ENCODE measurements at places on chromosomes 4 and X. TPM values are rescaled to one million over a fixed set of nuclear protein-coding genes. Genes with fewer than 3 reads are reported as not detected.
A peak's percentile ranks its signal among the peaks of the same experiment; 100 is the strongest.

Gene VCX
- total RNA-seq, result not detected

Gene MAGEA2B
- not detected for total RNA-seq

Gene PCYT1B
- total RNA-seq, result 12.1 TPM

Gene AFF1
- 48.3 TPM for total RNA-seq

Gene TDO2
- total RNA-seq, result not detected

Gene SAP30
- 13.3 TPM for total RNA-seq

Gene REST
- total RNA-seq, result 52.2 TPM

Gene BGN
- 2.6 TPM for total RNA-seq

Gene GPRASP2
- total RNA-seq, result 5.9 TPM

Gene ARMCX2
- 59.7 TPM for total RNA-seq

Gene MAGEB1
- total RNA-seq, result not detected

Gene DLG3
- total RNA-seq, result 12.3 TPM

Gene DDX53
- not detected for total RNA-seq

Gene TACC3
- total RNA-seq, result 2.3 TPM

Gene MCUB
- total RNA-seq, result 8.3 TPM

Gene GAGE2A
- not detected for total RNA-seq

Gene FMR1NB
- not detected for total RNA-seq

Gene PNMA5
- total RNA-seq, result not detected

Gene EVC2
- 2.9 TPM for total RNA-seq

Gene RIBC1
- 1.2 TPM for total RNA-seq

Gene TMSB15A
- 0.69 TPM for total RNA-seq

Gene UGT2B17
- total RNA-seq, result not detected

Gene GPR82
- total RNA-seq, result not detected

- DNase-seq, result peak; percentile 28
These were observed 93.0 kb downstream of the TSPAN7 start for GRCh38 chrX:38654302-38654701.

DNA sequence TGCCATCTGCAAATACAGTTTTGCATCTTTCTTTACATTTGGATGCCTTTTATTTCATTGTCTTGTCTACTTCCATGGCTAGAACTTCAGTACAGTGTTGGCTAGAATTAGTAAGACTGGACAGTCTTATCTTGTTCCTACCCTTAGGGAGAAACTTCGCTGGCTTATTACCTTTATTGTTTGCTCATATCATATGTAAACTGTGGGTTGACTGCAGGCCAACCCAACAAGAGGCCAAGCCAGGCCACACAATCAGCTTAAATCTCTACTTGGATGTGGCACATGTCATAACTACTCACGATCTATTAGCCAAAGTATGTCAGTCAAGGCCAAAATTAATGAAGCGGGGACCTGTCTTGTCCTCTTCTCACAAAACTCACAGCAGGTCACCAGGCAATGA, 144.1 kb downstream of the THOC2 start:
- no peak for DNase-seq

DNA sequence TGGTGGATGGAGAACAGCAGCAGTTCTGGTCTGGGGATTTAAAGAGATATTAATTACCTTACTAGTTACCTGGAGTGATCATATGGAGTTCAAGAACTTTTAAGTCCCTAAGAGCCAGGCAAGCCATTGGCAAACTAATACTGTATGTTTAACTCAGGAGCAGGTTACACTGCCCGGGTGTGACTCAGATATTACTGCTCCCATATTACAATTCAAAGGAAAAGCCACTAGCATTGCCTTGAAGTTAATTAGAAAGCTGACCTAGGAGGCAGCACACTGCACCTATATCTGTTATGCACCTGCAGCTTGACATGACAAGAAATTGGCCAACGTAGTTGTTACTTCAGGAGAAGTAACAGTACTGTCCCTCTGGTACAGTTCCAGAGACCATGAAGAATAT, 47.2 kb downstream of the GRK4 start:
- DNase-seq, result peak; percentile 40

- DNase-seq, result no peak
These were observed 36.4 kb downstream of the FAT1 start for GRCh38 chr4:186687265-186687664.

GRCh38 chr4:141026900-141027299, 106.4 kb downstream of the RNF150 start:
- no peak for DNase-seq

- DNase-seq, result no peak
These were observed 24.4 kb downstream of the PPP2R3B start for GRCh38 chrX:362351-362750.

GRCh38 chrX:17591741-17592110, 145.6 kb upstream of the SCML1 start:
- DNase-seq, result peak; percentile 72

DNA sequence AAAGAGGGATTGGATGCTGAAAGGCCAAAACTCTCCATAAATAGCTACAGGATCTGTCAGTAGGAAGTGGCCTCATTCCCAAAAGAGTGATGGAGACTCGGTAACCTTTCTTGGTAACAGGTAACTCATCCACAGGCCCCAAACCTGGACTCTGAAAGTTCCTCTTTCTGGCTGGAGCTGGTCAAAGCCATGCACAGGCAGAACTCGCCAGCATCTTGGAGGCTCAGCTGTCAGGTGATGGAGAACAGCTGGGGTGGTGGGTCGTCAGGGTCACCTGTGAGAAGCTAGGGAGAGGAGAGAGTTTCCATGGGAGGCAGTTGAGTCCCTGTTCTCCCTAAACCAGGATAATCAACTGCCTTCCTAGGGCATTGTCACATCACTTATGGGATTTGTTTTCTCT, 354.3 kb upstream of the GATB start:
- no peak for DNase-seq

GRCh38 chr4:46123913-46124755, at the start of gene GABRG1:
GABRG1 (minus strand) TSS chr4:46124054; CDS start chr4:46123913, 141 bp downstream.
- DNase-seq, result no peak

DNA sequence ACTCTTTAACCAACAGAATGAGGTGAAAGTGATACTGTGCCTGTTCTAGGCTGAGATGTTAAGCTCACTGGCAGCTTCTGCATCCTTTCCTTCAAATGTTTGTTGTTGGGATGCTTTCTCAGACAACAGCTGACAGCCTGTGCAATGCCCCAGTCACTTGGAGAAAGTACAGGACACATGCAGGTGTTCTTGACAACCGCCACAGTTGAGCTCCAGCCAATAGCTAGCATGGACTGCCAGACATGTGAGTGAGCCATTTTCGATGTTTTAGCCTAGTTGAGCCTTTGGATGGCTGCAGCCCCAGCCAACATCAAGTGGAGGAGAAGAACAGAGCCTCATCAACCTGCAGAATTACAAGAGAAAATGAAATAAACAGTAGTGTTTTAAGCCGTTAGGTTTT, 94.1 kb upstream of the PPP3CA start:
- no peak for DNase-seq

- DNase-seq, result no peak
These were observed 10.2 kb downstream of the ATXN3L start for GRCh38 chrX:13309631-13310030.

DNA sequence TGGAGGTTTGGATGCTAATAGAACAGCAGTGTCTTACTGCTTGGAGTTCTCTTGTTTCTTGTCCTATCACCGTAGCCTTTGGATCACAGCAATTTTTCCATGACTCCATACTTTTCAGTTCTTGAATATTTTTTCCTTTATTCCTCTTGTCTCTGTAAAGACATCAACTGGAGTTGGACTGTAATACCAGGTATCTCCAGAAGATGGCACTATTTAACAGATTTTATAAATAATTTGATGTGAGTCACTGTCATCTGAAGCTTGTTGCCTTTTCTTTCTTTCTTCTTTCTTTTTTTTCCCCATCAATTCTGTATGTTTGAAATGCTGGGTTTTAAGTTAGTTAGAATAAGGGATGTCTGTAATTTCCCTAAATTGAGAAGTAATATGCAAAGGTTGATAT, 24.1 kb downstream of the HPRT1 start:
- peak; percentile 39 for DNase-seq

DNA sequence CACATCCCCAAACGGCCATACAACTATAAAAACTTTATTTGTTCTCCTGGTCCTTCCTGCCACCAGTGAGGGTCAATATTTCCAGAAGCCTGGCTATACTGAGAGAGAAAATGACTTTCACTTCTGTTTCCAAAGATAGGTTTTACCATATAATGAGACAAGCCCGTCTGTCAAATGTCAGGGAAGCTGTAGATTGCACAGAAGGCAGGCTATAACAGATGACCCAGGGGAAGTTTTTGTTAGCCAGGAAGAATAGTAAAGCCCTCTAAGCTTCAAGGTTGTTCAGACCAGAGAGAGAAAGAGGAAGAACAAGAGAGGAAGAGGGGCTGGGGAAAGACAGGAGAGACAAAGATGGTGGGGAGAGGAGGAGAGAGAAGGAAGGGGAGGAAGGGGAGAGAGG, 217.5 kb downstream of the GBA3 start:
- DNase-seq, result no peak

- DNase-seq, result peak; percentile 50
These were observed 115.4 kb downstream of the PTTG2 start for GRCh38 chr4:38075370-38076152.

DNA sequence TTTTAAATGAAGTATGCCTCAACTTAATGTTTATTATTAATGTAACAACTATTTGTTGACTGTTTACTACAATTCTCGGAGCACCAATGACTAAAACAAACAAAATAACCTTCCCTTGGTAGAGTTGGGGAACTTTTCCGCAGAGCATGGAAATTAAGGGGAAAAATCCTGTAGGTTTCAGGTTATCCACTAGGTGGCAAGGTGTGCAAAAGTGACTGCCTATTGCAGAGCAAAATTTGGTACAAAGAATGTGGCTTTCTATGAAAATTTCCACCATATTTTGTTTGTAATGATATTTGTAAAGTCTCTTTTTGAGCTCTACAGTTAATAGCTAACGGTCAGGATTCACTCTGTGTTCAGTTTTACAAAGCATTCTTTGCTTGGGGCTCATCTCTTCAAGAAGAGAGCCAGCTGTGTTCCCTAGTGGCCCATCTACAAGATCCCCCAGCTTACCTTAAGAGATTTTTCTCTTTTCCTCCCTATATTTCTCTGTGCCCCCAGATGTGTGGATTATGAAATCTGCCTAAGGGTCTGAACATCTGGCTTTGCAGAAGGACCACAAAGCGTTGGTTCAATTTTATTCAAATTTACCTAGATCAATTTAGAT, 61.1 kb downstream of the FBXO8 start:
- peak; percentile 14 for DNase-seq

DNA sequence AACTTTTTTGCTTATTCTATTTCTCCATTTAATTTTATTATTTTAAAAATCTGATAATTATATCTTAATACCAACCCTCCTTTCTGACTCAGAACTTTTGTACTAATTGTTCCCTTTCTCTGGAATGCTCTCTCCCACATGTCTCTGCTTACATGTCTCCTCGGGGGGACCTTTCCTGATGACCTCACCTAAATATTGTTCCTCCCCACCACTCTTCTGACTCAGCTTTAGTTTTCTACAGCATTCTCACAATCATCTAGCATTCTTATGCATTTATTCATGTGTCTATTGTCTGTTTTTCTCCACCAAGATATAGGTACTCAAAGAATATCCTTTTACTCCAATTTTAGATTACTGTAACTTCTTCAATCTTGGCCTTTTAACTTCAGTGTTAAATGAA, 128.7 kb downstream of the MSL3 start:
- DNase-seq, result peak; percentile 70

DNA sequence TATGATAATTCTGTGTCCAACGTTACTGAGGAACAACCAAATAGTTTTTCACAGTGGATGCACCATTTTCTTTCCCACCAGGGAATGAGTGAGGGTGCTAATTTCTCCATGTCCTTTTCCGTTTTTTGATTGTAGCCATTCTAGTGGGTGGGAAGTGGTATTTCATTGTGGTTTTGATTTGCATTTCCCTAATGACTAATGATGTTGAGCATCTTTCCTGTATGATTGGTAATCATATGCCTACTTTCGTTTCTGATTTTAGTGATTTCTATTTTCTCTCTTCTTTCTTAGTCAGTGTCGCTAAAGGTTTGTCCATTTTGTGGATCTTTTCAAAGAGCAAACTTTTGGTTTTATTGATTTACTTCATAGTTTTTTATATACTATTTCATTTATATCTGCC, 32.1 kb upstream of the TEX13D start:
- DNase-seq, result no peak

DNA sequence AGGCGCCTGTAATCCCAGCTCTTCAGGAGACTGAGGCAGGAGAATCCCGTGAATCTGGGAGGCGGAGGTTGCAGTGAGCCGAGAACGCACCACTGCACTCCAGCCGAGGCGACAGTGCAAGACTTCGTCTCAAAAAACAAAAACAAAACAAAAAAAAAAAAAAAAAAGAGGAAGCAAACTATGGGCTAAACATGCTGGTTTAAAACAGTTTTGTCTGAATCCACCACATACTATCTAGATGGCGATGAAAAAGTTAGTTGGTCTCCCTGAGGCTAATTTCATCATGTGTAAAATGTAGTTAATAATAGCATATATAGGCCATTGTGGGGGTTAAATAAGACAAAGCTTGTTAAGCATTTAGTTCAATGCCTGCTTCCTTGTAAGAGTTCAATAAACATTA, 451.1 kb downstream of the RPA4 start:
- no peak for DNase-seq

GRCh38 chr4:160175064-160175643, 1072.3 kb downstream of the RAPGEF2 start:
- DNase-seq, result peak; percentile 6

All from mammary epithelial cell (primary cell).